NCI-H226 (cell line): ENCODE measurements at places on chromosomes 11 and 22.

- DNase-seq: no peak
Measured at GRCh38 chr11:131365329-131365930, 5.0 kb upstream of the NTM start.

GRCh38 chr11:9613830-9614762, 40.6 kb downstream of the WEE1 start:
- peak; percentile 76 for DNase-seq

- DNase-seq: no peak
Measured at GRCh38 chr22:48851933-48852549, 975.6 kb downstream of the BRD1 start.

DNA sequence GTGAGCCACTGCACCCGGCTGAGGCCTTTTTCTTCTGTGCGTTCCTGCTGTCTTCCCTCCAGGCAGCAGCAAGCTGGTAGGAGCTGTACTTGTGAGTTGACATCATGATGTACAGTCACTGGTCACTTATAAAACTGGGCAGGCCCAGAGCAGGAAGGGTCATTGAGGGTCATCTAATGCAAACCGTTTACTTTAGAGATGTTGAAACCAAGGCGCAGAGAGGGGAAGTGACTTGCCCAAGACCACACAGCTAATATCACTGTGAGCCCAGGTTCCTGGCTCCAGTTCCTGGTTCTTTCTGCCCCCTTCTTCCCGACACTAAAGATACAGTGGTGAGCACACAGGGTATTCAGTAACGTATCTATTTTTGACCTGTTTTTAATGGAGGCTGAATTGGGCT, 27.3 kb downstream of the PTPRJ start:
- DNase-seq: no peak

- peak; percentile 25 for DNase-seq
Measured at GRCh38 chr11:129247135-129247534, 55.0 kb upstream of the ARHGAP32 start.

DNA sequence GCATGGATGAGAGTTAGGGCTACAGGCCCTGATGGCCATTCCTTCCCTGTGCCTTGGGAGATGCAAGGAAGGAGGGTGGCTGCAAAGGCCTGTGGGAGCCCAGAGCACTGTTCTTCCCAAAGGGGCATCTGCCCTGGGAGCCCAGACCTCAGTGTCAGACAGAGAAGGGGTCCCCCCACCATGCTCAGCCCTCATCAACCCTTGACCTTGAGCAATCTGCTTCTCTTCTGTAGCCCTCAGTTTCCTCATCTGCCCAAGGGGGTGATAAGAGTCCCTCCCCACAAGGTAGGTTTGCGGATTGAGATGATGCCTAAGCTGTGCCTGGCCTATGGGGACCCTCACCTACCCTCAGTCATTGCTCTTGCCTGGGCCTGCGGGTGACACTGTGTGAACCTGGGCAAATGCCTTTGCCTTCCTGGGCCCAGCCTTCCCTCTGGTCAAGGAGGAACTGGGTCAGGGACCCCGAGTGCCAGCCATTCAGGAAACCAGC, 47.5 kb downstream of the IGLL5 start:
- no peak for DNase-seq

DNA sequence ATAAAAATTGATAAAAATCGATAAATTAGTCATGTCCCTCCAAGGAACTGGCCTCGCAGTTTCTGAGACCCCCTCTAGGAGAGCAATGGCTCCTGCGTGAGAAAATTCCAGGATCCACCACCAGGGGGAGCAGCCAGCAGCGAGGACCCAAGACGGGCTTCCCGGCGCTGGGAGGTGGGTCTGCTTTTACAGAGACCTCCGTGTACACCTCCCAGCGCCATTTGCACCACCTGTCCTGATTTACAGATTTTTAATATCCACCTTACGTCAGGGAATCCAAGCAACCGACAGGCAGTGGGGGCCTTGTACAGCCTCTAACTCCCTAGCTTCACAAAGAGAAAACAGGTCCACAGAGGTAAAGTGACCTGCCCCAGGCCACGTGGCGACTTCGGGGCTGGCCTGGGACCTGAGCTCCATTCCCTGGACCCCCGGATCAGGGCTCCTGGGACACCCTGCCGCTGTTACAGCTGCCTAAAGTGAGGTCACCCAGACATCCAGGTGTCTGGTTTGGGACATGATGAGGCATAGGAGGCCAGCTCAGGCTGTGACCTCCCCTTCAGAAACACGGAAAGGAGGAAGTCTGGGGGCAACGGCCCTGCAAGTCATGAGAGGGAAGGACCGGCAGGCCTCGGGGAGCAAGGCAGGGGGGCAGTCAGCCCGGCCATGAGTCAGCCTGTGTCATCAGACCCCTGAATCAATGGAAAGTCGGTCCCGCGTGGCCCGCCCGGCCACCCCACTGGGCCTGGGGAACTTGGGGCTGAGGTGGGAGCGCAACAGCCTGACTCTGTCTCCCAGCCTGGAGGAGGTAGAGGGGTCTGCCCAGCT, 3.5 kb downstream of the OSM start:
- no peak for DNase-seq

- no peak for DNase-seq
Measured at GRCh38 chr11:1126491-1126926, 31.2 kb upstream of the MUC5AC start.

DNA sequence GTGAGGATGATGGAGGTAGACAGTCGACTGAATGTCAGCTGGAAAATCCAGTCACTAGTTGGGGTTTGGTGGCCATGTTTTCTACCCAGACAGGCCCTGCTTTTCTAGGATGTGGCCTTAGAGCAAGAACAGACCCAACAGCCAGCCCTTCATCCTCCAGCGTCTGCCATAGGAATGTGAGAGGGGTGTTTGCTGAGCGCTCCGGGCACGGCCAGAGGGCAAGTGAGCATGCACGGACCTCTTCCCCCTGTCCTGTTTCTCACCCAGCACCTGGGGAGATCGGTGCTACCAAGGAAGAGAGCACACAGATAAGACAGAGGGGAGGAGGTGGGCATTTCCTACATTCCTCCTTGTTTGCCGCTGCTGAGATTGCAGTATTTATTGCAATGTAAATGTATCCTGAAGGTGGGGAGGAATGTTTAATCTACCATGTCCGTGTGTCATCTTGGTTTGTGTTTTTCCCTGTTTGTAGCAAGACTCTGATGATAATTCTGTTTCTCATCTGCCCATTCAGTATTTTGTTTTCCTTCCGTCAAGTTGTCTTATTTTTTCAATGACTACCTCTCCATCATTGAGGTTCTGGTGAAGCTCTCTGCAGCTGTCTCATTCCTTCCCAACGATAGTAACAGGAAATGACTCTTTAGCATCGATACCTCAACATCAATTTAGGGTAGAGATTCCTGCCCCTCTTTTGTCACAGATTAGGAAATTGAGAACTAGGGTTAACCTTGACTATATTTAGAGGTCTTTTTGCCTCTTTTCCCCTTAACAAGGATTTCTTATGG, 4.9 kb upstream of the ATF4 start:
- no peak for DNase-seq

GRCh38 chr11:126426106-126426505, 70.6 kb downstream of the ST3GAL4 start:
- no peak for DNase-seq

- peak; percentile 52 for DNase-seq
Measured at GRCh38 chr11:1693327-1694063, 3.5 kb upstream of the KRTAP5-6 start.

DNA sequence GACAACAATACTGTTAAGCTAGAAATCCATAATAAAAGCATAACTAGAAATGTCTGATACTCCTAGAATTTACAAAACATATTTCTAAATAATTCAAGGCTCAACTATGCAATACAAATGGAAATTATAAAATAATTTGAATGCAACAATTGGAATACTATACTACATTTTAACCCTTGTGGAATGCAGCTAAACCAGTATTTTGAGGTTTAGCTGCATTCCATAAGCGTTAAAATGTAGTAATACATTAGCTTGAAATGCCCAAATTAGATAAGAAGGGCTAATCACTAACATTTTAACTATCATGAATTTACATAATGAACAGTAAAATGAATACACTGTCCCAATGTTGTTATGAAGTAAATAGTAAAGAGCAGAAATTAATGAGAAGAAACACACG, 617.2 kb upstream of the CHORDC1 start:
- DNase-seq: no peak

- peak; percentile 78 for DNase-seq
Measured at GRCh38 chr11:26947379-26947844, 46.5 kb upstream of the FIBIN start.

DNA sequence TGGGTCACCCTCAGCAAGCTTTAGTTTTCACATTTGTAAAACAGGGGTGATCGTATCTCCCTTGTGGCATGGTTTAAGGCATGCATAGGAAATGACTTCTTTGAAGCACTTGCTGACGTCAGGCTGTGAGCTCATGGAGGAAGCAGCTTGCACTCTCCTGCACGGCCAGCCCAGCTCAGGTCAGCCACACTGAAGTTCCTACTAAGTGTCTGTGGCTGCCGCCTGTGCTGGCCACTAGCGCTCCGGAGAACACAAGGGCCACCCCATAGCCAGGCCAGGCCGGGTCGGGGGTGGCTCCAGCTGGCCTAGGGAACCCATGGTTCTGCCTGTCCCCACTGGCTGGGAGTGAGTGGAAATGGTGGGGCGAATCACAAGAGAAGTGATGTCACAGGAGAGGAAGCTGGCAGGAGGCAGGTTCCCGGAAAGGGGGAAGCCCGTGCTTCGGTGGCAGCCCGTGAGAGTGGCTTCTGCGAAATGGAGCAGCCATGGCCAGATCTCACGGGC, 28.2 kb downstream of the KCTD17 start:
- peak; percentile 11 for DNase-seq

DNA sequence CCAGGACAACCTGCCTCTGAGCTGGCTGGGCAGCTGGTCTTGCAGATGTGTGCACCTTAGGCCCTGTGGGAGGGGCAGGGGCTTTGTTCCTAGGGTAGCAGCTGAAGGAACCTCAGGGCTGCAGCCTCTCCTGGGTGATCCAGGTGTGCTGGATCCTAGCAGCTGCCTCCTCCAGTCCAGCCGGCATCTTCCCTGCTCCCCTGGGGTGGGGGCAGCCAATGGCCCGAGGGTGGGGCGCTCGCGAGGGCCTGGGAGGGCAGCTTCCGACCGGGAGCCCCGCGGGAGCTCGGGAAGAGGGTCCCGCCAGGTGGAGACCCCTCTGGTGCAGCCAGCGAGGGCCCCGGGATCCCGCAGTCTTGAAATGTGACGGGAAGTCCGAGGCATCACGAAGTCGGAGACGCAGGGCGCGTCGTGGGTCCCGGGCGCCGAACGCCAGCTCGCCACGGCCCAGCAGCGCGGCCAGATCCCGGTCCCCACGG, 1.7 kb downstream of the IFITM1 start:
- no peak for DNase-seq

DNA sequence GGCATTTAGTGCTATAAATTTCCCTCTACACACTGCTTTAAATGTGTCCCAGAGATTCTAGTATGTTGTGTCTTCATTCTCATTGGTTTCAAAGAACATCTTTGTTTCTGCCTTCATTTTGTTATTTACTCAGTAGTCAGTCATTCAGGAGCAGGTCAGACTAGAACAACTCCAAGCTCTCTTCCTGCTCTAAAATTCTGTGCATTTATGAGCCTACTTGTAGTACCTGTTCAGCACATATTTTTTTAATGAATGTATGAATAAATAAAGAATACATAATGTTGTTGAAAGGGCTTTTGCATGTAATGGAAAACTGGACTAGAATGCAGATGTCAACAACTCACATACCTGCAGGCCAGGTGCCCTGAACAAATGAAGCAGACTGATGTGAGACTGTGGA, 13.7 kb upstream of the HEPHL1 start:
- DNase-seq: no peak

DNA sequence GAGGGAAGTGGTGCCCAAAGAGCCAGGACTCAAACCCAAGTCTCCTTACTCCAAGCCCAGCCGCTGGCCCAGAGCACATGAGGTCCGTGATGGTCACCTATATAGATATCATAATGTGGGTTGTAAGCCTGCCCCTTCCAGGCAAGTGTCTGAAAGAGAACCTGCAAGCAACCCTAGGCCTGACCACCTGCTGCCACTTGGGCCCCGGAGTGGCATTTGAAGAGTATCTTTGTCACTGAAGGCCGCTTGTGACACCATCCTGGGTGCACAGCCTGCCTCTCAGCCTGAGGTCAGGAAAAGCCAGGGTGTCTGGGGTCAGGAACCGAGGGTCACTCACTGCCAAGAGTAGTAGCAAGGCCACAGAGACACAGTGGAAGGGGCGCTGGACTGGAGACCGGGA, 32.4 kb downstream of the OTOG start:
- DNase-seq: no peak

DNA sequence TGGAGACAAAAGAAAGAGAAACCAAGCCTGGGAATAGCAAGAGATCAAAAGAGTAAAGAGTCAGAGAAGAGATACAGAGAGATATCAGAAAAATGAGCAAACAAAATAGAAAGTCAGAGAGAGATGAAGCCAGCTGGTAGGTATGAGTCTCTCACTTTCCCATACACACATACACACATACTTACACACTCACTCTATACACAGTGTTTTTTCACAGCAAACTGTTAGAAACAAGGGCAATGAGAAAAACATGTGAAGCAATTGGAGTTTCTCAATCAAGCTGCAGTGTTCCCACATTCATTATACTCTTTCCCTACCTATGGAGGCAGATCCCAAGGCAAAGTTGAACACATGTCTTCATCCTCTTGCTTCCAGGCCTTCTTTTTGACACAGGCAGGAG, 2.6 kb upstream of the NLRP10 start:
- no peak for DNase-seq

DNA sequence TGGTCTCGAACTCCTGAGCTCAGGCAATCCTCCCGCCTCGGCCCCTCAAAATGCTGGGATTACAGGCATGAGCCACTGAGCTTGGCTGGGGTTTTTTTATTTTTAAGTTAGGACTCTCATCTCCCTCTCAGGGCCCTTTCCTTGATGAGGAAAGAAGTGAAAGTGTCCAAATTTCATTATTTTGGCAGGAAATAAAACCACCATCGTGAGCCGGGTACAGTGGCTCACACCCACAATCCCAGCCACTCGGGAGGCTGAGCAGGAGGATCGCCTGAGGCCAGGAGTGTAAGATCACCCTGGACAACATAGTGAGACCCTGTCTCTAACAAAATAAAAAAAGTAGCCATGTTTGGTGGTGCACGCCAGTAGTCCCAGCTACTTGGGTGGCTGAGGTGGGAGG, 99.4 kb downstream of the FBXO7 start:
- no peak for DNase-seq

- no peak for DNase-seq
Measured at GRCh38 chr11:126838779-126839178, 161.8 kb downstream of the KIRREL3 start.

DNA sequence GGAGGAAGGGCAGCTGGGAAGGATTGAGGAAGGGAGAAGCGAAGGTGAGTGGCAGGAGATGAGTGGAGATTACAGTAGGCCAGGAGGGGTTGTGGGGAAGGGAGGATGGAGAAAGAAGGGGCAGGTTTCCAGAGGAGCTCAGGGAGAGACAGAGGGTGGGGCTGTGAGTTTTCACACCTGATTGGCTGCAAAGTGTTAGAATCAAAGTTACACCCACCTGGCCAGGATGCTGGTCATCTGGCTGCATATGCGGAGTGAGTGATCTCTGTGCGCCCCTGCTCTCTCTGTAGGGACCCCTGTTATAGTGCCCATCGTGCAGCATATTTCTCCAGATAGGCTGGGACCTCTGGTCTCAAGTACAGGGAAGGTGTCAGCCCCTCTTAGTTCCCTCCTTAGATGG, 18.3 kb downstream of the AMPD3 start:
- no peak for DNase-seq
